ENCODE measurements at places on chromosomes 3 and 15. TPM values are rescaled to one million over a fixed set of nuclear protein-coding genes. Genes with fewer than 3 reads are reported as not detected.

- no peak for DNase-seq
These were observed 286.9 kb upstream of the TBL1XR1 start for GRCh38 chr3:177484206-177484605.

DNA sequence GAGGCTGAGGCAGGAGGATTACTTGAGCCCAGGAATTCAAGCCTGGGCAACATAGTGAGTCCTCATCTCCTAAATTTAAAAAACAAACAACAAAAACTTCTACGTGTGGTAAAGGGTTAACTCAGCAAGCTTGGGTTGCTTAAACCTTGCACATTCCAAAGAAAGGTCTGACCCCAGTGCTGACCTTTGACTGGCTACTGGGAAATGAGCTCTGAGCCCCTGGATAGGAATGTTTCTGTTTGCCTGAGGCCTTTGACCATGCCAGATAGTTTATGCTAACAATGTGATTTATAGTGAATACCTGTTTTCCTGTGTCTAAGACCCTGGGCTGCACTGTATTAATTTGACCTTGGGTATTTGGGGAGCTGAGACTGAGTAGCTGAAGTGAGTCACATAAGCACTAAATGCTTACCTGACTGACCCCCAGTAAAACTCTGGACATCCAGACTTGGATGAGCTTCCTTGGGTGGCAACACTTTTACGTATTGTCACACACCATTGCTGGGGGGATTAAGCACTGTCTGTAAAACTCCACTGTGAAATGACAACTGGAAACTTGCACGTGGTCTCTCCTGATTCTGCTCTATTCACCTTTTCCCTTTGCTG lies 20.7 kb downstream of the TCAIM start:
- DNase-seq: peak; percentile 56

- DNase-seq: no peak
These were observed 21.2 kb upstream of the SUCNR1 start for GRCh38 chr3:151852074-151852811.

- no peak for DNase-seq
These were observed 9.4 kb downstream of the ITPKA start for GRCh38 chr15:41502795-41503668.

DNA sequence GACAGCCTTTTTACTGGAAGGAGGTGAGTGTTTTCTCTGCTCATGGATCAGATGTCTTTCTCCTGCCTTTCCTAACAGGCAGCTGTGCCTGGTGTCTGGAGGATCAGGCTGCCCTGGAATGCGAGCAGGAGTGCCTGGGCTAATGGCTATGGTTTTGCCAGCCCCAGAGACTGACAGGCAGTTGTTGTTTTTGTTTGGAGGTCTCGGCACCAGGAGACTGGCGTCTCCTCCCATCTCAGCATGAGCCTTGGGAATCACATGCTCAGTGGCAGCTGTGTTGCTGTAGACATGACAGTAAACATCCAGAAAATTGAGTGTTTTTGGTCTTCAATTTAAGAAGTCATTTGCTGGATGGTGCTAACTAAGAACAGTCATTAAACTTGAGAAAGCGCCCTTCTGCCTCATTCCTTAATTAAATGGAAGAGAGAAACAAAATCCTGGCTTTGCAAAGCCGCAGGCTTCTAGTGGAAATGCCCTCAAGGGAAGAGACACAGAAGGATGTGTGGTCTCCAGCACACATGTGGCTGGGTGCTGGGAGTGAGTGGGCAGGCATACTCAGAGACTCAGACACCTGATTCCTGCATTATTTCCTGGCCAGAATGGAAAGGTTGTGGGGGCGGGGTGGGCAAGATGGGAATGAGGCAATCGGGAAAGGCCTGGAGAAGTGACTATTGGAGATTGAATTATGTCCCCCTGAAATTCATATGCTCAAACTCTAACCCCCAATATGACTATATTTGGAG lies 97.0 kb upstream of the NMNAT3 start:
- peak; percentile 53 for DNase-seq

- DNase-seq: no peak
These were observed 3.7 kb downstream of the DUOX1 start for GRCh38 chr15:45133561-45133920.

GRCh38 chr15:84638103-84638502 lies 16.0 kb downstream of the WDR73 start:
- DNase-seq: no peak

DNA sequence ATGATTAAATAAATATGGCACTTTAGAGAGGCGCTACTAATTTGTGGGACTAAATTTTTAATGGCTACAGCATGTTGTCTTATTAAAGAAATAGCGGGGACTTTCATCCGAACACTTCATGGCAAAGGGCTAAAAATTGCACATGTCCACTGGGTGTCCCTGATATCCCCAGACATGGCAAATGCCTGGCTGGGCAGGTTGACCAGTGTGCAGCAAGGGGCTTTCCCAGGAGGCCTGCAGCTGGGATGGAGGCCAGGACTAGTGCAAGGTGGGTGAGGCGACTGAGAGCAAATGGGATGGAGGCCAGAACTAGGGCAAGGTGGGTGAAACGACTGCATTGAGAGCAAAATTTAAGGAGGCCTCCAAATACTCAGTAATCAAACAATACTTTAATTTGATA lies 167.4 kb upstream of the SMAD3 start:
- DNase-seq: no peak

DNA sequence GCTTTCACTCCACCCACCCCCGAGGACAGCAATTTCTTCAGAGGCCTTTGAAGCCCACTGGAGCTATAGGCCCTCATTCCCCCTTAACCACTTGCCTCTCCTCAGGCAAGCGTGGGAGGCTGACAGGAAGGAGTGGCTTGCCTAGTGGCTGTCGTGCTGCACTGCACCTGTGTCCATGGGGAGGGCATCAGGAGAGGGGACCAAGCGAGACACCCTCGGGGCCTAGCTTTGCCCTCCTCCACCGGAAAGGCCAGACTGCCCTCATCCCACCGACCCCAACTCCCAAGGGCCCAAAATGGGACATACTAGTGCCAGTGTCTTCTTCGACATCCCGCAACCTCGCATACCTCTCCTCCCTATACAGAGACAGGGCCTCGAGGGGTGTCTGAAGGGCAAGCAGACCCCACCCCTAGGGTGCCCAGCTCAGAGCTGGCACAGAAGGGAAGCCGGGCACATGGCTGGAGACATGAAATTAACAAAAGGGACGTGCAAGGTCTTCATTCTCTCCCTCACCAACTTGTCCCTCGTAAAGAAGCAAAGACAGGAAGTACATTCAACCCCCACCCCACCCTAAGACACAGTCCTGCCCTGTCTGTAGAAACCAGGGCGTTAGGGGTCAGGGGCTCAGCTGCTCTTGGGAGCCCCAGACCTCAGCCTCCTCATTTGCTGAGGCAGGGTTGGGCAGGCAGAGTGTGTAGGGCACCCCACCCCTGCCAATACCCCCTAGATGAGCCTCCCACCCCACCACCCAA lies 24.3 kb downstream of the VIPR1 start:
- no peak for DNase-seq

DNA sequence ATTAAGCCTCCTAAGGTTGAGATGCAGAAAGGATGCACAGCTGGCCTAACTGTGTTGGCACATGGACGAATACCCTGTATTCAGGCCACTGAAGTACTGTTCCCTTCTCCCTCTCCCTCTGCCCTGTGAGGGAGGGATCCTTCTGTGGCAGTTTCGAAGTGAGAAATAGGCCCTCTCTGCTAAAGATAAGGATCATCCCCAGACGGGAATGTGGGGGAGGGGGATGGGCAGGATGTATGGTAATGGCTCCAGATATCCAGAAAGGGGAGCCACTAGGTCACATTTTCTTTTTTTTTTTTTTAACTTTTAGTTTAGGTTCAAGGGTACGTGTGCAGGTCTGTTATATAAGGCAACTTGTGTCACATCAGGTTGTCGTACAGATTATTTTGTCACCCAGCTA lies 463.1 kb downstream of the TBL1XR1 start:
- DNase-seq: no peak

DNA sequence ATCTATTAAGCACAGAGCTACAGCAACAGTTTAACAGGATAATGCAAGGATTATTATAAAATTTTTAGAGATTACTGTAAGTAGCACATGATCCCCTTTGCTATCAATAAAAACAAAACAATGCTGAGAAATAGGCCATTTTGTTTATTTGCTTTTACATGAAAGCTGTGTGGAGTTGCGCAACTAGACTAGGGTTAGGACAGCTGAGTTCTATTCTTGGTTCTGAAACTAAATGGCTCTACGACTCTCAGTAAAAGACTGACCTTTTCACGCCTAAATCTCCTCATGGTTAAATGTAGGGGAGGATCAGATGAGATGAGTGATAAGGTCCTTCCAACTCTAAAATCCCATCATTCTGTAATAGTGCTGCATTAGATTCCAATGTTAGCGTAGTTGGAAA lies 25.0 kb downstream of the KCNMB2 start:
- peak; percentile 58 for DNase-seq

DNA sequence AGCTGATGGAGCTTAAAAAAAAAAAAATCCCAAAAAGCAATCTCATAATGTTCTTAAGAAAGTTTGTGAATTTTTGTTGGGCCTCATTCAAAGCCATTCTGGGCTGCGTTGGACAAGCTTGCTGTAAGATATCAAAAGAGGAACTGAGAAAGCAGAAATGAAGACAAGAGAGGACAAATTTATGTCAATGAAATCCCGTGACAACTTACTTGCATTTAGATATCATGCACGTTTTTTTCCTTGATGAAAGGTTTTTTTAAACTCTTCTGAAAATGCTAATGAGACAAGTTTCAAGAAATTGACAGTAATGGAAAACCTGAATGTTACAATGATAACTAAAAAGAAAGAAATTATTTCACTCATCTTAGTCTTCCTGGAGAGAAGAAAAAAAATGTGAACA lies 662.9 kb downstream of the SQOR start:
- no peak for DNase-seq

GRCh38 chr15:53872410-53872809 lies 105.8 kb upstream of the UNC13C start:
- DNase-seq: no peak

DNA sequence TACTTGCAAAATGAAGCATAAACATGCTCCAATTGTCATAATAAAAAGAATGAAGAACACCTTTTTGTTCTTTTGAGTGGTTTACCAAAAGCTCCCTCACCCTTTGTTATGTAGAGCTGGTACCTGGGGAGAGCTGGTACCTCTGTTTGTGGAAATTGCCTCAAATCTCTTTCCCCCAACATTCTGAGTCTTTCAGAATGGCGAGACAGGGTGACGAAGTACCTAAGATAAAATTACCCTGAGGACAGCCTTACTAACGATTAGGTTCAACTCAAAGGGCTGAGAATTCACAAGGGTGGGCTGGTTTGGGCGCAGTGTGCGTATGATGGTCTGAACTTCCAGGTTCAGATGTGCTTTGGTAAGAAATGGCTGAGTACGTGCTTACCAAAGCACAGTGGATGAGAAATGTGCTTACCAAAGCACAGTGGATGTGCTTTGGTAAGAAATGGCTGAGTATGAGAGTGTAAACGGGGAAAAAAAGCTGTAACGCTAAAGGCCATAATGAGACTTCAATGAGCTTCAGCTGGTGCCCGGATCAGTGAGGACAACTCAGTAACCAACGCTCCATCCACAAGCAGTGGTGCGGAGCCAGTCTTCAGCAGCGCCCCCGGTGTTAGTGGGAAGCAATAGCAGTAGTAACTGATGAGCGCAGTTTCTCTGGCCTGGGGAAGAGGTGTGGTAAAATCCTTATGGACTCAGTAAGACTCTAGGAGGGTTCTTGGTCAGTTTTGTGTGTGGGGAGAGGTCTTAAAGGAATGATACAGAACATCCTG lies 72.3 kb upstream of the LRIG1 start:
- no peak for DNase-seq

GRCh38 chr3:158140396-158140795 lies 30.5 kb downstream of the RSRC1 start:
- DNase-seq: peak; percentile 31

- no peak for DNase-seq
These were observed 52.4 kb upstream of the GOLGA8J start for GRCh38 chr15:30030345-30030744.

GRCh38 chr3:111859974-111860859 lies 1.2 kb downstream of the PHLDB2 start:
- peak; percentile 91 for DNase-seq

GRCh38 chr15:31598620-31599019 lies 272.0 kb downstream of the KLF13 start:
- no peak for DNase-seq

DNA sequence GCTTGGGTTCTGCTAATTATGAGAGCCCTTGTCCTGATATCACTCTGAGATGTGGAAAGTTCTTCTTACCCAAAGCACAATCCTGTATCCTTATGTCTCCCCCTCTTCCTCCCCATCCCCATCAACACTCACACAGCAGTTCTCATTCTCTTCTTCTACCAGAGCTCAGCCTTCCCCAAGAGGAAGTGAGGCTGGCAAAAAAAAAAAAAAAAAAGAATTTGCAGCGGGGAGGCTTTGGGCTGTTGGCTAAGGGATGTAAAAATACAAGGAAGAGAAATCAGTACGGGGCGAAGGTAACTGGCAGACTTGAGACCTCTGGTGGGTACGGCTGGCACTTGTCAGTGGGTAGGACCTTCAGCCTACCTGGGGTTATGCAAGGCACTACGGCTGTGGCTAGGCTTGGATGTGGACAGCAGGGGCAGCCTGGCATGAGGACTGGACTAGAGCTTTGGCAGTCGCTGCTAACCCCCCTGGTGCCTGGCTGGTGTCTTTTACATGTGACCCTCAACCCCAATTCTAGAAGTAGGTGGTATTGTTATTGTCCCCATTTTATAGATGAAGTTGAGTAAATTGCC lies 5.4 kb downstream of the VIPR1 start:
- no peak for DNase-seq

GRCh38 chr3:113018536-113019181 lies 27.9 kb downstream of the GTPBP8 start:
- DNase-seq: peak; percentile 59

Gene HYAL1
- 2.6 TPM for total RNA-seq

Gene SLC12A8
- total RNA-seq: 33.2 TPM

Gene GREM1
- total RNA-seq: 527 TPM

Gene CPNE9
- not detected for total RNA-seq

Gene CSTA
- total RNA-seq: not detected

Gene TOPBP1
- 42.2 TPM for total RNA-seq

Gene MRPL3
- 98.9 TPM for total RNA-seq

Gene ALPK3
- 0.86 TPM for total RNA-seq

Gene ESYT3
- total RNA-seq: under 0.01 TPM

Gene RETNLB
- total RNA-seq: not detected

Gene SLC28A2
- total RNA-seq: not detected

Gene SLTM
- total RNA-seq: 66.7 TPM

Gene SGO1
- 7.8 TPM for total RNA-seq
